ENCODE measurements at places on chromosomes 12 and 14.

DNA sequence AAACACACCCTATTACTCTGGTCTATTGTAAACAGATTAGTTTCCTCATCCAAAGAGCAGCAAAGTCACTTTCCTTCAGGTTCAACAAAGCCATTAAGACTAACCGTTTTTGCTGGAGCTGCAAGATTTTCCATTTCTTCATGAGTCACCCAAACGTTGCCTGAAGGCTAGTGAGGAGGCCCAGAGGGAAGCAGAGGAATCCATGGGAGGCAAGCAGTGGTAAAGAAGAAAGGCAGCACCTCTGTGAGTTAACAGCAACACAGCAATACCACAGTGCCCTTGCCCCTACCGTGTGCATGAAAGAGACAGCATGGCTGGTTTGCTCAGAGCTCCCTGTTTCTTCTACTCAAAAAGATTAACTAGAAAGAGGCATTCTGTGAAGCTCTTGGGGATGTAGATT lies 206.3 kb downstream of the ACSS3 start:
- no peak for DNase-seq

DNA sequence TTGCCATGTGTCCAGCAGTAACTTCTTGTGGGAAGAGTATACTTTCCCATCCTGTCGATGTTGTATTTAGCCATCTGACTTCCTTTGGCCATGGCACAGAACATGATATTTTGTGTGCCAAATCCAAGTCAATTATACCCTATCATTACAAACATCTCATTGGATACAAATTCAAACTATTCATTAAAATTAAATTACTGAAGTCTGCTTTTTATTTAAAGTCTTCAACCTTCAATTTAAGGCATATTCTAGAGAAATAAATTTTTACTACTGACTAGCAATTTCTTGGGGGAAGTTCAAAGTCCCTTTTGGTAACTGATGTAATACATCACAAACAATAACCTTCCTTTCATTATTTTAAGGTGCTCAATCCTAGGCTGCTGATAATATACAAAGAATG lies 192.6 kb downstream of the SLC6A15 start:
- DNase-seq = no peak

- no peak for DNase-seq
Observed at GRCh38 chr12:104823985-104824461, 134.1 kb downstream of the SLC41A2 start.

- DNase-seq = no peak
Observed at GRCh38 chr12:88994971-88995370, 357.3 kb downstream of the DUSP6 start.

DNA sequence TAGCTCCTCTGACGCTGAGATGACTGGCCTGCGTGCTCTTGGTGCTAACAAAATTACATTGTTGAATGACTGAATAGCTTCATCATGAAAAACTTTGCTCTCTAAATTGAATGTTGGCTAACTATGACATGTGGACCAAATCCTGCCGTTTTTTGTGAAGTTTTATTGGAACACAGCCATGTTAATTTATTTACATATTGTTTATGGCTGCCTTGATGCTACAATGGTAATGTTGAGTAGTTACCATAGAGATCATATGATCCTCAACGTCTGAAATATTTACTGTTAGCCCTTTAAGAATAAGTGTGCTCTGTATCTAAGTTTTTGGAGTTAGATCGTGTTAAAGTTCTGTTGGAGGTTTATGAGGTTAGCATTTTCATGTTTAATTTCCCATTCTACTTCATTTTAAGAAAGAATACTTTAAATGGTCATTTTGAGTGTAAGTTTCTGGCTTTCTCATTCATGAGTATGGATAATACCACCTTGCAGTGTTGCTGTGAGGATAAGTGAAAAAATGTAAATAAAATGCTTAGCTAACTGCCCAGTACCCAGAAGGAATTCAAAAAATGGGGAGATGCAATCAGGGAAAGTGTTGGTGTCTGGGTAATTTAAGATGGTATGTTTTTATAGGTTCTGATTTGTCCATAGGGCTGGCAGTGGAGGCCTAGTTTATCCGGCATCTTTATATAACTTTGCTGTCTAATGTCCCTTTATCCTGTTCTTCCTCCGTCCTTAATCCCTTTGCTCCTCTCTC lies 35.3 kb downstream of the NUBPL start:
- no peak for DNase-seq

- DNase-seq = no peak
Observed at GRCh38 chr12:96502477-96502876, 13.1 kb downstream of the CFAP54 start.

DNA sequence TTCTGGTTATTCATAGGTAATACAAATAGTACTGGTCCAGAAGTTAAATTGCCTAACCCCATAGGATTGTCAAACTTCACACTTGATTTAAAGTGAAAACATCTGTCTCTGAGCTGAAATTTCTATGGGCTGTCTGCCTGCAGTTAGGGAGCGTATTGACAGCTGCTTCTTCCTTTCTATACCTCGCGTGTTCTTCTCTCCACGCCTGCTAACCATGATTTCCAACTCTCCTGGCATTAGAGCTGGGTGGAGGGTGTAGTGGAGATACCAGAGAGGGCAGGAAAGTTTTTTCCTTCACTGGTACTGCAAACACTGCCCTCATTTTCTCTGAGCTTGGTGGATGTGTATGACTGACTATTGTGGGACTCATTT lies 429.0 kb upstream of the FBXO33 start:
- DNase-seq = no peak

- no peak for DNase-seq
Observed at GRCh38 chr12:6757028-6757690, 4.2 kb upstream of the MLF2 start.

- DNase-seq = no peak
Observed at GRCh38 chr12:132341318-132342050, 12.1 kb upstream of the GALNT9 start.

GRCh38 chr14:105088812-105089745 lies 23.8 kb upstream of the GPR132 start:
- no peak for DNase-seq

DNA sequence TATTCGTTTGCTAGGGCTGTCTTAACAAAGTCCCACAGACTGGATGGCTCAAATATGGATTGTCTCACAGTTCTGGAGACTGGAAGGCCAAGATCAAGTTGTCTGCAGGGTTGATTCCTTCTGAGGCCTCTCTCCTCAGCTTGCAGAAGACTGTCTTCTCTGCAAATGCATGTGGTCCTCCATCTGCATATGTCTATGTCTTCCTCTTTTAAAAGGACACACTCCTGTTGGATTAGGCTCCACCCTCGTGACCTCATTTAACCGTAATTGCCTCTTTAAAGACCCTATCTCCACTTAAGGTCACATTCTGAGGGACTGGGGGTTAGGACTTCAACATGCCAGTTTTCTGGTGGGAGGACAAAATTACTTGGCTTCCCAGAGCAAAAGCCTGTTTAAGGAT lies 123.3 kb downstream of the SLC38A6 start:
- DNase-seq = no peak

- peak; percentile 19 for DNase-seq
Observed at GRCh38 chr12:92539110-92539749, 163.6 kb upstream of the PLEKHG7 start.

DNA sequence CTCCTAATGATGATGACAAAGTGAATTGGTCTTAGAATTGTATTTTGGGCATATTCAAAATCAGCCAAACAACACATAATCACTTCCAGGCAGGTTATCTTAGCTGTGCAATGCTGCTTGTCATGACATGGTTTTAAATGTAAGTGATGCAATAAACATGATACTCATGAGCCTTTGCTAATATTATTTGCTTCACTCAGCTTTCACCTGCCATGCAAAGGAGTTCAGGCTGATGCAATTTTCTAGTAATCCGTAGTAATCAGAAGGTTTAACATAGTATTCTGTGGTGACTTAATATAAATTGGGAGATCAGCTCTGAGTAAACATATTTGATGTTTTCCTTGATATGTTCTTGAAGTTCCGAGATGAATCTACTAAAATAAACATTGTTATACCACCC lies 29.1 kb downstream of the TMEM260 start:
- no peak for DNase-seq

GRCh38 chr12:109963743-109964429 lies 32.3 kb downstream of the GIT2 start:
- DNase-seq = no peak

DNA sequence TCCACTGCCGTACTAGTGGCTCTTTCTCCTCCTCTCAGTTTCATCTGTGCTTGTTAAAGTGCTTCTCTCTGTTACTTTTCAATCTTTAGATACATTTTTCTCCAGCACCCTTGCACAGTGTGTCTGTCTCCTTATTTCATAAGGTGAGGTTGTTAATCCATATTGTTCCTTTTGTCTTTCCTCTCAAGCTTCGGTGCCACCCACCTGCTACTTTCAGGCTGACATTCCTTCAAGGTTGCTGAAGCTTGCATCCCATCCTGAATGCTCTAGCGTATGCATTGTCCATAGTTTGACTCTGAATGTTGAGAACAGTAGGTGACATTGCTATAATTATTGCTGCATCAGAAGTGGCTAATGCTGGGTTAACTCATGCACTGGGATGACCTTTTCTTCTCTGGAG lies 20.6 kb downstream of the TUNAR start:
- DNase-seq = no peak

GRCh38 chr12:130818635-130819576 lies 20.1 kb downstream of the STX2 start:
- DNase-seq = peak; percentile 36

DNA sequence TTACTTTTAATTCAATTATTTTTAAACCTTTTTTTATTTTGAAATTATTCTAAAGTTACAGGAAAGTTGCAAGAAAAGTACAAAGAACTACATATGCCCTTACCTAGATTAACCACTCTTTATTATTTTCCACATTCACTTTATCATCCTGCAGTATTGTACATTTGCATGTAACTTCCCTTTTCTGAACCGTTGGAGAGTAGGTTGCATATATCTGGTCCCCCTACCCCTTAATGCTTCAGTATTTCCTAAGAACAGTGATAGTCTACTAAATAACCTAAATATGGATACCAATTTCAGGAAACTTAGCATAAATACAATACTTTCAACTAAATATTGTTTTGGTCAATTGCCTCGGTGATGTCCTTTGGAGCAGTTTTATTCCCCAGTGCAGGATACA lies 15.0 kb downstream of the G2E3 start:
- DNase-seq = no peak

DNA sequence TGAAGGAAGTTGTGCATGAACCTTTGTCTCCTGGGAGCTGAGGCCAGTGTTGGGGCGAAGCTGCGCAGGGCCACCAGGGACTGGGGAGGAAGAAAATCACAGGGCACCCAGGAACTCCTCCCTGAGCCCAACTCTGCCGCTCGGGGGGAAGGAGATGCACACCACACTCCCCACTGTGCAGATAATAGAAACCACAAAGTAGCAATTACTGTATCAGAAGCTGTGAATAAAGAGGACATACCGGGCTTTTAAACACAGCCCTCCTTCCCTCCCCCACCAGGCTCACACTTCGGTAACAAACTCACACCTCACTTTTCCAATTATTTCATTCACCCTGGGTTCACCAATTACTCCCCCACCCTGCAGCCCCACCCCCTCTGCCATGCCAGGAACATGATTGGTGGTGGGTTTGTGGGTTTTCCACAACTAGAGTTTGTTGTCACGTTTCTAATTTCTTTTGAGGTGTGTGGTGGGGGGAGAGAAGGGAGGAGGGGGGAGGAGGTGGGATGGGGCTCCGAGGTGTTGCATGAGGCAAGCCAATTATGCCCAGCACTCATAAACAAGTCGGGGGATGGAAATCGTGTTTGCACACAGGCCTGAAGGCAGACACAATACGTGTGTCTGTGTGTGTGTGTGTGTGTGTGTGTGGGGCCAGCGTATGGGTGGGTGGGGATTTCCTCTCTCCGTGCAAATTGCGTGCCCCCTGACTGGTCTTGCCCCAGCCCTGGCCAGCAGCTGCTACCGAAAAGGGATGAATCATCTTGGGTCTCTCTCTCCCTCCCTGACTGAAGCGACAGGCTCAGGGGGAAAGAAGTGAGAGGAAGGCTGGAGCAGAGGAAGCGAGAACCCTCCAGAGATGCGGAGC lies 103.3 kb downstream of the RBM19 start:
- DNase-seq = no peak

GRCh38 chr12:47903151-47903611 lies 1.6 kb downstream of the VDR start:
- DNase-seq = no peak

- DNase-seq = no peak
Observed at GRCh38 chr12:108304633-108305032, 34.5 kb downstream of the CMKLR1 start.

GRCh38 chr12:49108958-49109404 lies 1.7 kb downstream of the LMBR1L start:
- DNase-seq = no peak

DNA sequence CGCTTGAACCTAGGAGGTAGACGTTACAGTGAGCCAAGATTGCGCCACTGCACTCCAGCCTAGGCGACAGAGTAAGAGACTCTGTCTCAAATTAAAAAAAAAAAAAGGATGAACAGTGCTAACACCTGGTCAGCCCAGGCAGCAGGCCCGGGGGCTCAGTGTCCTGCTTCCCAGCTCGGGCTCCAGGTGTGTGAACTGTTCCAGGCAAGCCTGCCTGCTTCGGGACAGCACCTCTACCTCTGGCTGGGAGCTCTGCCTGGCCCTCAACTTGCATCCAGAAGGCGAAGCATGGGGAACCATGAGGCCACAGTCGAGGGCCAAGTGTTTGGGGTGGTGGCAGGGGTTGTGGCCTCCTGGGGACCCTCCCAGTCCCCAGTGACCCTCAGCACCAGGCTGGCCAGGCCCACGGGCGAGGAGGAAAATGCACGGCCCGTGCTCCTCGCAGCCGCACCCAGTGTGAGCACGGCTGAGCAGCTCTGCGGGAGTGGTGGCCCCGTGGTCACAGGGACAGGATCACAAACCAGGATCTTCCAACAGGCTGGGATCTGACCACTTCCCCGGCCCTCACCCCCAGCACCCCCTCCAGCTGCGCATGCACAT lies 15.5 kb downstream of the CDCA4 start:
- DNase-seq = no peak

DNA sequence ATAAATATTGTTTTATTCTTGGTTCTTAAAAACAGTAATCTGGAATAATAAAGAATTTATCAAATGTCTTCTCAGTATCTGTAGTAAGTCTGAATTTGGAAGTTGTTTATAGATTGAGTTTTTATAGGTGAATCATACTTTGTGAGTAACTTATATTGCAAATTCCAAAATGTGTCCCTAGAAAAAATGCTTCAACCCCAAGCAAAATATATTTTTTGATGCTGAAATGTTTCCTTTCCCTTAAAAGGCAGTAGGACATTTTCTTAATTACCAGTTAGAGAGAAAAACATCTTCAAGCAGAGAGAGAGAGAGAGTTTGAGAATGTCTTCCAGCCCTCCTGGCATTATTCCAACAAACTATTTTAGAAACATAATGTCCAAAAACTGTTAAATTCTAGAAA lies 37.9 kb downstream of the PELI2 start:
- no peak for DNase-seq

DNA sequence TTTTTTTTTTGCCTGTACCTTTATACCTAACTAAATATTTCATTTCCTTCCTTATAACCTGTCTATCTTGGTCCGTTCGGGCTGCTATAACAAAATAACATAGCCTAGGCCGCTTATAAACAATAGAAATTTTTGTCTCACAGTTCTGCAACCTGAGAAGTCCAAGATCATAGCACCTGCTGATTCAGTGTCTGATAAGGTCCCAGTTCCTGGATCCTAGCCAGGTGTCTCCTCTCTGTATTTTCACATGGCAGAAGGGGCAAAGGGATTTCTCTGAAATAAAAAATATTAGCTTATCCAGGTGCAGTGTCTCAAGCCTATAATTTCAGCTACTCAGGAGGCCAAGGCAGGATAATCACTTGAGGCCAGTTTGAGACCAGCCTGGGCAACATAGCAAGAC lies 1046.6 kb upstream of the USP15 start:
- no peak for DNase-seq

All from stimulated activated CD8-positive, alpha-beta memory T cell treated with anti-CD3 and anti-CD28 coated beads, Interleukin-4, amount 100 ng/mL, for 4 hours (primary cell).